ENCODE measurements at places on chromosomes 1 and 21. TPM values are rescaled to one million over a fixed set of nuclear protein-coding genes. Genes with fewer than 3 reads are reported as not detected.

GRCh38 chr21:35020436-35020835 is 28.7 kb downstream of the RUNX1 start:
- DNase-seq = no peak

DNA sequence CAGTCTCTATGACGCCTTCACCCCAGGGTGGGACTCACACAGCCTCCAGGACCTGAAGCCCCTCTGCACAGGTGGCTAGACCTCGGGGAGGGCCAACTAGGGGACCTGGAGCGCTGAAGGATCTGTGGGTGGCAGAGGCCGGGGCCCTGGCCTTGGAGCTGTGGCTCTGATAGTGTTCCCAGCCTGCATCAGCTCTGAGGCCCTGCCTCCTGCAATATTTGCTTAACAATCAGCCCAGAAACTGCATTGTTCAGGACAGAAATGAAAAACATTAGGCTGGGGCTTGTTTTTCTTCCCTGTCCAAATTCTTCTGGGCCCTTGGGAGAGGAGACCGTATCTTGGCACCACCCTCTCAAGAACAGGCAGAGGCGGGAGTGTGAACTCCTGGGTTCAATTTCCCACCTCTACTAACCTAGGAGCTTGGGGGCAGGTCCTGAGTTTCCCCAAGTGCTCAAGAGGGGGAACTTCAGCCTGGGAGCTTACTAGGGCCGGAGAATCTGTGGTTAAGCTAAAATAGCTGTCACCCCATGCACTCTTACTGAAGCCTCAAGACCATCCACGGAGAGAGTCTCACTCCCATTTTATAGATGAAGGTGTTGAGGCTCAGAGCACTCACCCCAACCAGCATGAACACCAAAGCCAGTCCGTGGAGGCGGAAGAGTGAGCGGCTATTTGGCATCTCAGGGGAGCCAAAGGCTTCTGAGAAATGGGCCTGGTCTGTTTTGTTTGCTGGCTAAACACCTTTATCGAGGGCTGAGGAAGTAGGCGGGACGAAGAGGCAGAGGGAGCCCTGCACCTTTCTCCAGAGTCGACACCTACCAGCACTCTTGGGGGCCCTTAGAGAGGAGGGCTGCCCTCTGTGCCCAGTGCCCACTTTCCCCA is 18.8 kb upstream of the CASZ1 start:
- no peak for DNase-seq

DNA sequence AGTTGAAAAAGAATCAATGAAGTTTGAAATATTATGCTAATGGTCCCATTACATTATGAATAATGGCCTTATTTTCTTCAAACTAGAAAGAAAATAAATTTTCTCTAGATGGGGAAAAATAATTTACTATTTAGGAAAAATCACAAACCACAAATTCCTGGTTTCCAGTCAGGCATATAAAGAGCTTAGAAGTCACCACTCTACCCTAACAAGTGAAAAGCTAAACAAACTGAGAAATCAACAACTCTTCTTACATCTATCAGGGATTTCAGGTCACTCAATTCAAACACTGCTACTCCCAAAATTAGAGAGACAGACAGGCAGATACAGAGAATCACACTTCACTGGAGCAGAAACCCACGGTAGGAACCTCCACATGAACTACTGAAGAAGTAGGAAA is 82.1 kb upstream of the LRRC7 start:
- no peak for DNase-seq

- DNase-seq = peak; percentile 10
These were observed 24.4 kb upstream of the AGBL4 start for GRCh38 chr1:50047916-50048694.

The CFHR2 gene
- total RNA-seq = not detected
